RWPE2 (cell line): ENCODE measurements at places on chromosomes 13 and 19.

- DNase-seq: no peak
These were observed 124.6 kb downstream of the COL4A2 start for GRCh38 chr13:110431425-110432294.

DNA sequence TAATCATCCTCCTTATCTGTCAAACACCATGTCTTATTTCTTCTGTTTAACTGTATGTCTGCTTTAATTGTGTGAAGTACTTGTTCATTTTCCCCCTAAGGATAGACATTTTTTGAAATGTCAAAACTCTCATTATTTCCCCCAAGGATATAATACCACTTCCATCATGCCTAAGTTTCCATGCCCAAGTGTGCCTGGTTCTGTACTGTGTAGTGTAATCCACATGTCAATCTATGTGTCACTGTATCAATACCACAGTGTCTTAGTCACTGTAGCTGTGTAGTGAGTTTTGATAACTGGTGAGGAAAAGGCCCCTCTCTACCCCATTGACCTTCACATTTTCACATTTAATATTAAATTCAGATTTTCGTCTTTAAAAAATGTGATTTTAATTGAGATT is 1265.5 kb downstream of the PCDH9 start:
- DNase-seq: no peak

GRCh38 chr19:39494661-39495060 is 4.1 kb upstream of the DLL3 start:
- no peak for DNase-seq

- DNase-seq: no peak
These were observed 902.2 kb downstream of the GPC5 start for GRCh38 chr13:92300651-92301050.

GRCh38 chr13:73000027-73000674 is 58.7 kb upstream of the KLF5 start:
- DNase-seq: no peak

DNA sequence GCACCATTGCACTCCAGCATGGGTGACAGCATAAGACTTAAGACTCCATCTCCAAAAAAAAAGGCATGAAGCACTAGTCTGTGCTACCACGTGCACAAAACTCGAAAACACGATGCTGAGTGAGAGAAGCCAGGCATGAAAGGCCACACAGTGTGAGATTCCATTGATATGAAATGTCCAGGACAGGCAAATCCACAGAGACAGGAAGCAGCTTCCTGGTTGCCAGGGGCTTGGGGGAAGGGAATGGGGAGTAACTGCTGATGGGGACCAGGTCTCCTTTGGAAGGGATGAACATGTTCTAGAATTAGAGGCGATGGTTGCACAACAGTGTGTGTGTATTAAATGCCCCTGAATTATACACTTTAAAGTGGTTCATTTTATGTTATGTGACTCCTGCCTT is 15.9 kb upstream of the JUND start:
- DNase-seq: no peak

DNA sequence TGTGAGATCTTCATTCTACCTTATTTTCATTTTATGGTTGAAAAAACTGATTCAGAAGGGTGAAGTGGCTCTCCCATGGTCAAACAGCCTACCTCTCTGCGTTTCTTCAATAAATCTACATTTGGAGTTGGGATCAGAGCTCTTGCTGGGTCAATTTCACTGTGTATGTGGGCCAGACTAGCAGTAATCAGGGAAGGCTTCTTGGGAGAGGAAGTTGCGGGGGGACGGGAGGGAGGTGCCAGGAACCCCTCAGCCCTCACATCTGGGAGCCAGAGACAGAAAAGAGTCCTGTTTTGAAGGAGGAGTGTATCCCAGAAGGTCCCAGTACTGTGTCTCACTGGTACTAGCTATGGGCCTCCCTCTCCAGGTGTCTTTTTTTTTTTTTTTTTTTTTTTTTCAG is 934 bp downstream of the KXD1 start:
- DNase-seq: no peak

DNA sequence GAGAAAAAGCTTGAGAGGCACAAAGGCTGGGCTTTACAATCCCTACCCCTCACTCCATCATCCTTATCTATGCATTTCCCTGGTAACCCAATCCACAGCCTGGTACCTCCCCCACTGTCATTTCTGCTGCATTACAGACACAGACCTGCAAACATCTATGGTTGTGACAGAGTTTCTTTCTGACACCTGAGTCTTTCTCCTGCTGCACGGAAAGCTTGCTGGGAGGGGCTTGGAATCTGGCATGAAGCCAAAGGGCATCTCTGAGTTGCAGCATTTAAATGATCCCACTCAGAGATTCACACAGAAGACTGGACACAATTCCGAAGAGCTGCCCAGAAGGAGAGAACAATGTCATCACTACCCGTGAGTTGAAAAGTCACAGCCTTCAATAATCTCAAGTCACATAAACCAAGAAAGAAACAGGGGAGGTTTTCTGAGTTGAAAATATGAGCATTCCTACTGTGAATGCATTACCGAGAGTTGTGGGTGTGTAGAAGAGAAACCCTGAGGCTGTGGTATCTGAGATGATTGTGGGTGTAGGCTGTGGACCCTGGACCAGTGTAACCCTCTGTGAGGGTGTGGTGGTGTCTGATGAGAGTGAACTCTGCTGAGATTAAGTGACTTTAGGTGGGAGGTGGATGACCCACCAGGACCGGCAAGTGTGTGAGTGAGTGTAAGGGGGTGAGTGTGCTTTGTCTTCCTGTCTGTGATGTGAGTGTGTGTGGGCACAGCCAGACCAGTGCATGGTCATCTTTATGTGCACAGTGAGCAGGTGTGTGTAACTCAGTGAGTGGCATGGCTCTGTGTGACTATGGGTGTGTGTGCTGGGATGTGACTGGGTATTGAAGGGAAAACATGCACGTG is at the start of gene LGALS14:
Gene LGALS14, plus strand, starts transcription at position 301 of the 864 bp plus-strand sequence. Its CDS starts 48 bp downstream, at position 349.
- no peak for DNase-seq

GRCh38 chr13:40130871-40131636 is 475.6 kb downstream of the COG6 start:
- DNase-seq: no peak

- DNase-seq: peak; percentile 7
These were observed 11.7 kb upstream of the MCF2L start for GRCh38 chr13:112957295-112957677.

DNA sequence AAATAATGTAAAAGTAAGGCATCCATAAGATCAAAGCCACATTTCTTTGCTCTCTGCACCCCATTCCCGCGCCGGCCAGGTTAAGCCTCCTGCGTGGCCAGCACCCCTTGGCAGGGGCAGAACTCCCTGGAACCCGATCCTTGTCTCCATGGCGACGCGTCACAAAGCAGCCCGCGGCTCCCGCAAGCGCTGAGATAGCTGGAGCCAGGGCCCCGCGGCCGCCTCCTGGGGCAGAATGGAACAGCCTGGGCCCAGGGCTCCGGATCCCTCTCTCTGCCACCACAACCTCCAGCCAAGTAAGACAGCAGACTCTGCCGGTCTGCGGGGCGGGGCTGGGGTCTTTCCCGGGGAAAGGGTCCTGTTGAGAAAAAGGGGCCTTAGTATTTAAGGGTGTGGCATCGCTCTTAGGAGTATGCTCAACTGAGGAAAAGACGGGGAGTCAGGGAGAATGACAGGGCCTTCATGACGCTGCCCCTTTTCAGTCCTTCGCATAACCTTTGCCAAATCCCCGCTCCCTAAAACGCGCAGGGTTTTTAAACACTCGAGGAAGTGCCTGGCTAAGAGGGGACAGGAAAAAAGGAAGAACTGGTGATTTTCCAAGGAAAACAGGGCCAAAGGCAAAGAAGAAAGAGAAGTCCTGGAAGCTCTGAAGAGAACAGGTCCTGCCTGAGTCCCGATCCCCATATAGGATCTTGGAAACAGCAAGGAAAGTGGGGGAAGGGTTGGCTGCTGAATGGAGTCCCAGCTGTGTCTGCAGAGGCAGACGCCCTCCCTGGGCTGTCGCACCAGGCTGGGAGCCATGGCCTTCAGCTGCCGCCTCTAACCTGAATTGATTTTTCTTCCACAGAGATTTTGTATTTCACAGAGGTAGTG is at the start of gene TEX26:
Gene TEX26, plus strand, starts transcription at position 176 of the 873 bp plus-strand sequence. Its CDS starts 60 bp downstream, at position 236.
- no peak for DNase-seq

DNA sequence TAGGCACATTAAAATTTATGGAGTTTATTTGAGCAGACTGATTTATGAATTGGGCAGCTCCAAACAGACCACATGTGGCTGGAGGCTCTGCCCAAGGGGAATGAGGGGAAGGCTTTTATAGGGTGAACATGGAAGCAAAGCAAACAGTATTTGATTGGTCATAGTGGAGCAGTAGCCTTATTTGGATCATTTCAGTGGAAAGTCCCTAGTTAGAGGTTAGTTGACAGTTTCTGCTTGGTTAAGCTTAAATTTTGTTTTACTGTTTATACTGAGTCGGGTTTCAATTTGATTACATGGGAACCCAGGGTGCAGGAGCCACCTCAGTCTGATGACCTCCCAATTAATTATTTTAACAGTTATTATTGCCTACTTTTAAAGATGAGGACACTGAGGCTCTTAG is 140.5 kb downstream of the NDFIP2 start:
- no peak for DNase-seq

- no peak for DNase-seq
These were observed 3.9 kb upstream of the PRX start for GRCh38 chr19:40416918-40417642.

DNA sequence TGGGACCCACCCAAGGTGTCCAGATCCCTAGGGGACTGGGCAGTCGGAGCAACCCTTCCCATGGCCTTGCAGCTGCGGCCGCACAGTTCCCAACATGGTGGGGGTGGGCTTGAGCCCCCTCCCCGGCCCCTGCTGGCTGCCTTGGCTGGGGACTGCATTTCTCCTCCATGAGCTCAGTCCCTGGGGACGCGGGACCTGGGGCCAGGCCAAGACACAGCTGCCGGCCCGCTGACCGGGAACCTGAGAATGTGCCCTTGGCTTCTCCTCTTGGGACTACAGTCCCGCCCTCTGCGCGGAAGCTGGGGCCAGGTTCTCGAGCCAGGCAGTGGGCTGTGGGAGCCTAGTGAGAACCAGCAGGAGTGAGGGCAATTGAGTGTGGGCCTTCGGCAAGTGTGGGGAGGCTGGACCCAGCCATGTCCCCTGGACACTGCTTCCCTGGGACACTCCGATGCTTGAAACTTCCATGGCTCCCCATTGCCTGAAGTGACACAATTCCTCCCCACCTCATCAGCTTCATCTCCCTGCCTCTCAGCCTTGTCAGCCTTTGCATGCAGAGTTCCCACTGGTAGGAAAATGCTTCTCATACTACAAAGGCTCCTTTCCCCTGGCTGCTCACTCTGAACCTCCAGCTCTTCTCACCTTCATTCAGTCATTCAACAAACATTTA is 13.1 kb upstream of the NOTCH3 start:
- DNase-seq: no peak

GRCh38 chr19:38970664-38971532 is 4.6 kb downstream of the FBXO17 start:
- no peak for DNase-seq
